KBM-7 (cell line): ENCODE measurements at places on chromosomes 12 and 14.

GRCh38 chr14:21229821-21230220, 39.4 kb downstream of the HNRNPC start:
- no peak for DNase-seq

GRCh38 chr14:39469094-39469710, 37.0 kb upstream of the FBXO33 start:
- peak; percentile 49 for DNase-seq

GRCh38 chr12:124605883-124606774, 38.7 kb upstream of the NCOR2 start:
- DNase-seq: peak; percentile 68

GRCh38 chr14:28966416-28967233, 200.0 kb downstream of the FOXG1 start:
- no peak for DNase-seq

DNA sequence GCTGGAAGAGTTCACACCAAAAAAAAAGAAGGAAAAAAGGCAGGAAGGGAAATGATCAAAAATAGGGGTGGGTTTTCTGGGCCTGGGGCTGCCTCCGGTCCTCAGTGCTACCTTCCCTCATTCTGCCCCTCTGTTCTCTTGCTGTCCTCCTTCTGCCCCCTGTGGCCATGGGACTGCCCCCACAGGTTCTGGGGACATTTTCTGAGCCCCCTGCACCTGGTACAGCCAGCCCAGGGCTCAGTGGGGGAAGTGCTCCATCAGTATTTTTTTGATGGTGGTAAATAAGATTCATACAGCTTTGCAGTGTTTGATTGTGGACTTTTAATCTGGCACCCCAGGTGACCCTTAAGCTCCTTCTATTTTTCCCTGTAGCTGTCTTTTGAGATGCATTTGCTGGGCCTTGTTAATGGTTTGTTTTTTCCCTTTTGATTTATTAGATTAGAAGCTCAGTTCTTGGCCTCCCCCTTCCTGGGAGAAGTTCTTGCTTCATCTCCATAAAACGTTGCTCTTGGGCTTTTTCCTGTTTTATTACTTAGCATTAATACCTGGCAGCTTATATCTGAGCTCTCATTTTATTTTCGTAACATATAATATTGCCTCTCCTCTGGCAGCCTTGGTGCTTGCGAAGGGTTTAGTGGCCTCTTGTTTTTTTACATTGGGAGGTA, 43.1 kb downstream of the CHST11 start:
- DNase-seq: no peak

DNA sequence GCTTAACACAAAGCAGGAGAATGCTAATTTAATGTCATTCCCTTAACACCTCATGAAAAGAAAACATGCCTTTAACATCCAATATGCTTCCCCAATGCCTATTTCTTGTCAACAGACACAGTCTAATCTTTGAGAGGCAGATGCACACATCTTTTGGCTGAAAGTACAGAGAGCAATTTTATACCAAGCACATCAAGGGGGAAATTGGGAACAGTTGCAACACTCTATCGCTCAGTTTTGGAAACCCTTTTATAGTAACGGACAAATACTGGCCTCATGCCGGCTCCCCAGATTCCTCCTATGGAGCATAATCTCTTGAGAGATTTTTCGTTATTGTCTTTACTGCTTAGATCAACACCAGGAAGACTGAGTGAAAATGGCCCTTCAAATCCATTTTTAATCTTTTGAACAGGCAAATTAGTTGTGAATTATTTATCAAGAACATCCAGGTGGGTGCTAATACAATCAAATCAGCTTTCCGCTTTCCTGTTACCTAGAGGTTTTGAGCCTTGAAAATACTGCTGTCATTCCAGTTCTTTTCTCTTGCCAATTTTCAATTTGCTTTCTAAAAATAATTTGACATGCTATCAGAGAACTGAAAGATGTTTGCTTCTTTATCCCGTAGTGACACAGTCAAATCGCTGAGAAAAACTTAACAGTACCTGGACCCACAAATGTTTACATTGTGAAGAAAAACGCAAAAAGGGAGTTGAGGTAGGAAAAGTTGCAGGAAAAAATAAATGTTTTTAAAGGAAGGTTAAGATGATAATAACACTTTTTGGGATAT, 60.7 kb upstream of the CAND1 start:
- no peak for DNase-seq

GRCh38 chr14:71183876-71184689, 276.8 kb downstream of the PCNX1 start:
- DNase-seq: no peak

DNA sequence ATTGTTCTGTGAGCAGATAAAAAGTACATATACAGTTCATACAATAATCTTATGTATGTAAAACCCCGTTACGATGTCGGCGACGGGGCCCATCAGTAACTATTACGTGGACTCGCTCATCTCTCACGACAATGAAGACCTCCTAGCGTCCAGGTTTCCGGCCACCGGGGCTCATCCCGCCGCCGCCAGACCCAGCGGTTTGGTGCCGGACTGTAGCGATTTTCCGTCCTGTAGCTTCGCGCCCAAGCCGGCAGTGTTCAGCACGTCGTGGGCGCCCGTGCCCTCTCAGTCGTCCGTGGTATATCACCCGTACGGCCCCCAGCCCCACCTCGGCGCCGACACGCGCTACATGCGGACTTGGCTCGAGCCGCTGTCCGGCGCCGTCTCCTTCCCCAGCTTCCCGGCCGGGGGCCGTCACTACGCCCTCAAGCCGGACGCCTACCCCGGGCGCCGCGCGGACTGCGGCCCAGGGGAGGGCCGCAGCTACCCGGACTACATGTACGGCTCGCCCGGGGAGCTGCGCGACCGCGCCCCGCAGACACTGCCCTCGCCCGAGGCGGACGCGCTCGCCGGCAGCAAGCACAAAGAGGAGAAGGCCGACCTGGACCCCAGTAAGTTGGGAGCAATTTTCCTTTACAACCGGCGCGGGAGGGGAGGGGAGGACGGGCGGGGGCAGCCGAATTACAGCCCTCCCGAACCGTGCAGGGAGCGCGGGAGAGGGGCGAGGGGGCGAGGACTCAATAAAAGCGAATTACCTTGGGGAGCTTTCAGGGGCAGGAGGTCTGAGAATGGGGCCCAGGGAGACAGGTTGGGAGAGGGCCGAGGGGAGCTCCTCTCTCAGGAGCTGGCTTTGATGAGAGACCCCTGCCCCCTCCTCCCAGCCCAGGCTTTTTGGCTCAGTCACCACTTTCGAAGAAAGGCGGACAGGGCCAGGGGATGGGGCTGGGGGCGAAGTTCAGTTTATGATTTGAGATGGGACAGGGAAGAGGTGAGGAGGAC, at the start of gene HOXC9:
Gene HOXC9 (plus strand): TSS at position 46 of the 999 bp plus-strand sequence. CDS start 28 bp downstream, at position 74.
- no peak for DNase-seq

DNA sequence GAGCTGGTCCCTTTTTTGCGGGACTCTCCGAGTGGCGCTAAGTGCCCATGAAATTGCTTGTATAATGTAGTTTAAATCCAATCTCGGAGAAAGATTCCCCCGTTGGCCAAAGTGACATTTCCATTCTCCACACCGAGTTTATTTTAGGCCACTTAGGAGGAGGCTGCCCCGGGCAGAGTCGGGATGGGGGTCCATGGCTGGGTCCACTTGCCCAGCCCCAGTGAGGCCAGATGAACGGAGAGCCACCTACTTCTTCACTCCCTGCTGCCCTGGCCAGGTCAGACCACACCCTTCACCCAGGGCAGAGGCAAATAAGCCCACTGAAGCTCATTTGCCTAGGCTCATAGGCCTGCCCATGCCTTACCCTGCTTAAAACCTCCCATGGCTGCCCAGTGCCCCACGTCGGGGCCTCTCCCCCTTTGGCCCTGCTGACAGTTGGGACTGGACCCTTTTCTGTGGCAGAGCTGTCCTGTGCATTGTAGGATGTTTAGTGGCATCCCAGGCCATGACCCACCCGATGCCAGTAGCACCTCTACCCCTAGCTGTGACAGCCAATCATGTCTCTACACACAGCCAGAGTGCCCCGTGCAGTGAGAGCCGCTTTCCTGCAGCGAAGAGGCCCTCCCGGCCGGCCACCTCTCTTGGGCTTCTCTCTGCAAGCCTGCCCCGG, 51.3 kb downstream of the FAM222A start:
- no peak for DNase-seq

DNA sequence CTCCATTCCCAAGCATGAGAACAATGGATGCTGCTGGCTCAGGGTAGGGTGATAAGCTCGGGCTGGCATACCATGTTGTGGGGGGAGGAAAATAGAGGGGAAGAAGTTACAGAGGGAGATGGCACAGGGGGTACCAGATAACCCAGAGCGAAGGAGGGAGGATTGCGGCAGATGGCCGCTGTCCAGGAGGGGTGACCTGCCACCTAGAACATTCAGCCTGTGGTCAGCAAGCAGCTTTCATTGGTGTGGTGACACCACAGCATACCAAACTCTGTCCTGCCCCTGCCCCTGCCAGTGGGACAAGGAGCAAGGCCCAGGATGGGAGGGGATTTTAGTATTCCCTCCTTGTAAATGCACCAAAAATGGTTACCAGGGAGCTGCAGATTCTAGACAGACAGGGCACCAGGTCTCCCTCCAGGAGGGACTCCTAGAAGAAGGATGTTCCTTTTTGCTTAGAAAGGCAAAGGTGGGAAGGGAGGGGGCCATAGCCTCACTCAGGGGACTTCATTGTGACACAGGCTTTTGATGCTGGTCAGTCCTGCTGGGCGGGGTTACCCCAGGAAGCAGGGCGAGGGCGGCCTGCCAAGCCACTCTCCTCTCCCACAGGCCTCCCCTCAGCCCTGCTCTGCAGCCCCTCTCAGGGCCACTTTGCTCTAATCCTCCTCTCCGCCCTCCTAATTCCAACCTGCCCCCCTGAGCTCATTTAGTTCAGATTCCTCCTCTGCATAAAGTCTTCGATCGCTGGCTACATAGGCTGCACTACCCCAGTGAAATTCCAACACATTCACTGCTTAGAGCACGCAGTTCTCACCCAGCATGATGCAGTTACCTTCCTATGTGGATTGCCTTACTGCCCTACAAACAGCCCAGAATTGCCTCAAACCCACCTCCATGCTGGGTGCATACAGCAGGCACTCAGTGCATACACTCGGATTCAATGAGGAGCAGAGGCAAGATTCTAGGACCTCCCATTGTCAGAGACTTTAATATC, 36.0 kb upstream of the PLEKHG6 start:
- no peak for DNase-seq

DNA sequence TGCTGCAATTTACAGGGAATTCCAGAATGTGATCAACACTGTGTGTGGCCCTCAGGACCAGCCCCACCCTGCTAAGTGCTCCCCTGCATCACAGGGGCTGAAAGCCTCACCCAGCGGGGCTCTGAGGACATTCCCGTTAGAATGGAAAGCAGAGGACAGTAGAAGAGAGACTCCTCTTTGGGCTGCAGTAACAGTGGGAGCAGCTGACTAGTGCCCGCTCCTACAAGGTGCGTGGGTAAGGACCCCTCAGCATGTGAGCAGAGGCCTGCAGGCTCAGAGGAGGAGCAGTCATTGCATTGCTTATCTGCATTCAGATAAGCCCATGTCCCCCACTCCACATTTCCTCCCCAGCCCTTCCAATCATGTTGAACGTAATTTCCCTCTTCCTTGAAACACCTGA, 120.1 kb downstream of the ITPR2 start:
- no peak for DNase-seq

DNA sequence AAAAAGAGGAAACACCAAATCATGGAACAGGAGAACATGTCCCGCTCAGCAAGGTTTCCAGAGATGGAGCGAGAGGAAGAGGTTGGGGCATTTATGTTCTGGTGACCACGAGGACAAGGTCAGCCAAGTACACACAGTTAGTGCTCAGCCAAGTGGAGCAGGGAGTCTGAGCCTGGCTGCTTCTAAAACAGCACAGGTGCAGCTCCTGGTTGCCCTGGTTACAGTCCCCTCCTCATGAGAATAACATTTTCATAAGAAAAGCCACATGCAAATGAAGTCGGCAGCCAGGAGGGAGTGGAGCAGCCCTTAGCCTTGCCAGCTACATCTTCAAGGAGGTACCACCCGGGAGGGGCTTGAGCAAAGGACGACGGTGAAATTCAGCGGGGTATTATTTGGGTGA, 81.8 kb downstream of the NOS1 start:
- no peak for DNase-seq

DNA sequence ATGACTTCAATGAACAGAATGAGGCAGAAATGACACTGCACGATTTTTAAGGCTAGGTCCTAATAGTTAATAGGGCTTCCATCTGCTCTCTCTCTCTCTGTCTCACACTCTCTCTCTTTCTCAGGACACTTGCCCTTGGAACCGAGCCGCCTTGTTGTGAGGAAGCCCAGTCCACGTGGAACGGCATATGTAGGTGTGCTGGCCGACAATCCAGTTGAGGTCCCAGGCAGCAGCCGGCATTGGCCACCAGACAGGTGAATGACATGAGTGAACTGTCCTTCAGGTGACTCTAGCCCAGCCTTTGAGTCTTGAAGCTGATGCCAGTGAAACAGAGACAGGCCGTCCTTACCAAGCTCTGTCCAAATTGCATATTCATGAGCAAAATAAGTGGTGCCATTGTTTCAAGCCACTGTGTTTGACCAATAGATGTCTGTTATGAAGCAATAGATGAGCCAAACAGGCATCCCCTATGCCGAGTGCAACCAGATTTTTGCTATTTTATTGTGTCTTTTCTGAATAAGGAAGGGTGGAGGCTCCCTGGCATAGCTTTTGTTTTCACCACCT, 217.5 kb upstream of the LHX5 start:
- no peak for DNase-seq
